ENCODE measurements at places on chromosomes 4 and X.

DNA sequence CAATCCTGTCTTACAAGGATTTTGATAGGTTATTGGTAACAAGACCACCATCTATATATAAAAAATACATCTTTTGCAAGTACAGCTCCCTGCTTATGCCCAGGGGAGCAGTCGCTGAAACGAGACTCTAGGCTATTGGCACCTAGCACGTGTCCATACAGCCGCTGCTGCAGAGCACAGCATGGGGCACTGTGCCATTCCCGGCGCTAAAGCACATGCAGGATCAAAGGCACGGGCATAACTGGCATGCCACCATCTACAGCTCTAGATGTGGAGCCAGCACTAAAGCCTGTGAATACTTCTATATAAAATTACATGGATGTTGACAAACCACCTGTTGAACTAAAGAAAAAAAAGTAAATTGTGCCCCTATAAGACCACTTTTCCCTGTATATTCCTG, 144.8 kb downstream of the COL25A1 start:
- no peak for DNase-seq

- DNase-seq, result no peak
These were observed 269.2 kb downstream of the FSTL5 start for GRCh38 chr4:161894493-161895167.

DNA sequence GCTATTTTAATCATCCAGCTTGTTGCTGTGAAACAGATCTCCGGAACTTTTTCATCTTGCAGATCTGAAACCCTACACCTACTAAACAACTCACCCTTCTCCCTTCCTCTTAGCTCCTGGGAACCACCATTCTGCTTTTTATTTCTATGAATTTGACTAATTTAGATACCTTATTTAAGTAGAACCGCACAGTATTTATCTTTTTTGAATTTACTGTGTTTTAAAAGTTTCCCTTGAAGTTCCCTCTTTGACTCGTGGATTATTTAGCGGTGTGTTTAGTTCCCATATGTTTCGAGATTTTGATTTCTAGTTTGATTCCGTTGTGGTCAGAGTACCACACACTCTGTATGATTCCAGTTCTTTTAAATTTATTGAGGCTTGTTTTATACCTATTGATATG, 44.6 kb downstream of the EIF2S3 start:
- no peak for DNase-seq

- DNase-seq, result no peak
These were observed 69.4 kb downstream of the HCCS start for GRCh38 chrX:11180571-11180970.

- no peak for DNase-seq
These were observed 83.4 kb upstream of the BMP2K start for GRCh38 chr4:78692822-78693170.

GRCh38 chr4:173214661-173215060, 46.0 kb downstream of the GALNT7 start:
- DNase-seq, result peak; percentile 86

DNA sequence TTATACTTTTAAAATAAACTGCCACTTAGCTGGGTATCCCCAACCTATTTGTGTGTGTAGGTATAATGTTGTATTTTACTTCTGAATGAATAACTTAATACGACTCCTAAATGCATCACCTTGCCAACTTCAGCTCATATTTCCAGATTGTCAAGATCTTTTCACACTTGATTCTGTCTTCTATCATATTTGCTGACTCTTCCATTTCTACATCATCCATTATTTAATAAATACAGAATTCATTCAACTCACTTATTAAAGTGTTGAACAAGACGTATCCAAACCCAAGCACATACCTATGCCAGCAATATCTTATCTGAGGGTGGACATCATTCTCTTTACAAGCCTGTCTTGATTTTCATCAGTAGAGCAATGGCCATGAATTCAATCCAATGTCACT, 91.2 kb upstream of the FAM47C start:
- no peak for DNase-seq

- peak; percentile 11 for DNase-seq
These were observed 2.9 kb downstream of the KIF4A start for GRCh38 chrX:70292788-70293187.

GRCh38 chr4:125062115-125063050, 252.4 kb upstream of the FAT4 start:
- no peak for DNase-seq

GRCh38 chr4:129232589-129233337, 136.8 kb downstream of the C4orf33 start:
- DNase-seq, result no peak

DNA sequence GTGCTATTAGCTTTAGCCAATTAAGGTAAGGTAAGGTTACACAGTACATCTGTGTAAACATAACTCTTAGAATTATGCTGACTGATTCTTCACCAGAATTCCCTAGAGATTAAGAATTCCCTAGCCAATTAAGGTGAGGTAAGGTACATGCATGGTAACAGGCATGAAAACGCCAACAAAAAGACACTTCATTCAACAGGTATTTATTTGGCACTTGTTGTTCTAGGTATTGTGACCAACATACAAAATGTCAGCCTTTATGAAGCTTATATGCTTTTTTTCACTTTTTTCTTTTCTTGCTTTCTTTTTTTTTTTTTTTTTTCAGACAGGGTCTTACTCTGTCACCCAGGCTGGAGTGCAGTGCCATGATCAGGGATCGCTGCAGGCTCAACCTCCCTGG, 47.2 kb downstream of the EDNRA start:
- DNase-seq, result no peak

DNA sequence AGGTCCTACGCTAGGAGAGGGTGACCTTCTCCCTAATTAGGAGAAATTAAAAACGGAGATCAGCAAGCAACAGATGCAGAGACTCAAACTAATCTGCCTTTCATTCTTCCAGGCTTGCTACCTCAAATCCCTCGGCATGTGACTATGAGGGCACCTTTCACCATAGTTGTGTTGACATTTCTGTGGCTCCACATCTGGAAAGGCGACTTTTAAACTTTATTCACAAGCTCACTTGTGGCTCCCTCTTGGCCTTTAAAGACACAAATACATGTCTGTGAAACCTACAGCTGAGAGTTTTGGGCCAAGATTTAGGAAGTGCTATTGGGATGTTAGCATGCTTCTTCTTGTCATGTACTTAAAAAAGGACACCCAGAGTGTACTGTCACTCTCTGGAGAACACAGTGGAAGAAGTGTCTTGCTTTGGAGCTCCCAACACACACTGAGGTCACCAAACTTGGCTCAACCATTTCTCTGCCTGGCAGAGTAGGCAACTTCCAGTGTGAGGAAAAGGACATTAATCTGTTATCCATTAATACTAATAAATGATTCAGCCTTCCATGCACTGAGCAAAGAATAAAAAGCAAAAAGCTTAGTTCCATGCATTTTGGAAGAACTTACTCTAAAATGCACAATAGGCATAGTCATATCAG, 60.1 kb downstream of the LDB2 start:
- DNase-seq, result no peak

- DNase-seq, result no peak
These were observed 24.8 kb upstream of the MAP3K15 start for GRCh38 chrX:19540076-19540475.

DNA sequence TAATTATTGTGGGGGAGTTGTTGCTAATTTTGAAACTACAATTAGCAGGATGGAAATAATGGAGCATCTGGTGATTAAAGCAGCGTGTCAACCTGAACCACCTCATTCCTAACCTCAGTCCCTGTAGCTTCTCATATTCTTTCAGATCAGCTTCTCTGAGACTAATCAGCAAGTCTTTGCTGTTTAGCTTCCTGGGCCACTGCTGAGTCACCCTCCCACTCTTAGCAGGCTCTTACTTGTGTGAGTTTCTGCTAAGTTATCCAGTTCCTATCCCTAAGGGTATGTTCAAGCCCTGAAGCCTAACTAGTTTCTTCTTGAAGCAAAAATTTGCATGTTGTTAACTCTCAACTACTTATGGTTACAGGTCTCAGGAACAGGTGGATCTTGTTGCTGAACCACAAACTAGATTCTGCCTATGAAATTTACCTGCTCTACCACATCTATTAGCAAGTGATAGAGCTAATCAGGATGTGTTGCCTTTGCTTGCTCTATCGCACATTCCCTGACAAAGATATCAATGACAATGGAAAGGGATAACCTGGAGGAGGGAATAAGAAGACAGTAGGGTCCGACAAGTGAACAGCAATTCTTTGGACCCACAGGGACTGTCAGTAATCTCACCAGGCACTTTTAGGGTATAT, 134.2 kb downstream of the EIF4E start:
- DNase-seq, result peak; percentile 40

DNA sequence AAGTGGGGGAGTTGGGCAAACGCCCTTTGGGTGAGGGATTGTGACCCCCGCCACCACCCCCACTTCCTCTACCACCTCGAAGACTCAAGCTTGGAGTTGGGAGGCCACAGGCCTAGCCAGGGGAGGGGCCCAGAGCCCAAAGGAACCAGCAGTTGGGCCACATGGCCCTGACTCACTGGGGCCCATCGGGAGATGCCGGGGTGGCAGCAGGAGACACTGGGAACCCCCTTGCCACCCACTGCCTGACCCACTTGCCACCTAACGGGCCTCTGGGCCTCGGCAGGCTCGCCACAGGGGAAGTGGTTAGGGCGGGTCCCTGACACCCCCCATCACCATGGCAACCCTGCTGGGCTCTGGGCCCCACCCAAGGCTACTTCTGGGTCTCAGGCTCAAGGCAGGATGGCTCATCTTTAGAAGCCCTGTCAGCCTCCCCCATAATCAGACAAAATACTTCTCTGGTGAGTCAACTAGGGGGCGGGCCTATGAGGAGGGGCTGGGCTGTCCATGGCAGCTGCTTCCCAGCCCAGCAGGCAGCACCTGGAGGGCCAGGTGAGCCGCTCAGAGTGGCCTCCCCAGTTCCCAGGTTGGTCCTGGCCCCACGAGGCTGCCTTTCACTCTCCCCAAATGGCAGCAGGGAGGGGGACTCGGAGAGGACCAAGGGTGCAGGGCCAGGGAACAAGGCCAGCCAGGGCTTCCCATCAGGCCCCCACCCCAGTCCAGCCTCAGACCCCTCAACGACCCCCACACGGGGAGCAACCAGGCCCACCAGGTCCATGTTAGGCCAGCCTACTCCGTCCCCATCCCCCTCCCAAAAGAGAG, 5.6 kb downstream of the FLNA start:
- DNase-seq, result peak; percentile 93

GRCh38 chrX:117751155-117751554, 365.5 kb downstream of the KLHL13 start:
- DNase-seq, result no peak

DNA sequence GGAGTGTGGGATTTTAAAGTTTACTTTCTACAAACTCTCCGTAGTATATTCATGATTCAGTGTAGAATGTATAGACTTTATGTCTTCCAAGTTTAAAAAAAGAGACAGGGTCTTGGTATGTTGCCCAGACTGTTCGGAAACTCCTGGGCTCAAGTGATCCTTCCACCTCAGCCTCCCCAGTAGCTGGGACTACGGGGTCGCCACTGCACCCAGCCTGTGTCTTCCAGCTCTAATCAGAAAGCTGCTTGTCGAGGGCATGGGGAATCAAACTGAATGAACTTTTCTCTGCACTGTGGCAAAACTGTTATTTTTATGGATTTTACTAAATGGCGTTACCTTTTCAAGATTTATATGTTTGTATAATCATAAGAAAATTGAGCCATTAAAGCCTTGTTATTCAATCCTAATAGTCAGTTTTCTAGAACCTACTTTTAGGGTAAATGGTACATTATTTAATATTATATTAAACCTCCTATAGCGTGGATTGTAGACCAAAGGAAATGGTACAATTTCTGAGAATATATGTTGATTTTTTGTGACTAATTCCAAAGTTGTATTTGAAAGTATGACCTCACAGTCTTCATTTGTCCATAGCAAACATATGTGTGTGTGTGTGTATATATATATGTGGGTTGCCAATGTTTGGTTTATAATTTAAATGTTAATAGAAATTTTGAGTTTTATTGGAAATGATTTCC, 1.1 kb downstream of the BLOC1S4 start:
- DNase-seq, result no peak

DNA sequence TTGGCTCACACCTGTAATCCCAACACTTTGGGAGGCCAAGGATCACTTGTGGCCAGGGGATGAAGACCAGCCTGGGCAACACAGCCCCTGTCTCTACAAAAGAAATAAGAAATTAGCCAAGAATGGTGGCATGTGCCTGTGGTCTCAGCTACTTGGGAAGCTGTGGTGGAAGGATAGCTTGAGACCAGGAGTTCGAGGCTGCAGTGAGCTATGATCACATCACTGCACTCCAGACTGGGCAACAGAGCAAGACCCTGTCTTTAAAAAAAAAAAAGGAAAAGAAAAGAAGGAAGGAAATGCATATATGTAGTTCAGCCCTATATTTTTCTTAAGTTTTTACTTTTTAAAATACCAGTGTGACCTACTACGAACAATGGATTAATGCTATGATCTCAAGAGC, 15.1 kb downstream of the PRSS48 start:
- no peak for DNase-seq

DNA sequence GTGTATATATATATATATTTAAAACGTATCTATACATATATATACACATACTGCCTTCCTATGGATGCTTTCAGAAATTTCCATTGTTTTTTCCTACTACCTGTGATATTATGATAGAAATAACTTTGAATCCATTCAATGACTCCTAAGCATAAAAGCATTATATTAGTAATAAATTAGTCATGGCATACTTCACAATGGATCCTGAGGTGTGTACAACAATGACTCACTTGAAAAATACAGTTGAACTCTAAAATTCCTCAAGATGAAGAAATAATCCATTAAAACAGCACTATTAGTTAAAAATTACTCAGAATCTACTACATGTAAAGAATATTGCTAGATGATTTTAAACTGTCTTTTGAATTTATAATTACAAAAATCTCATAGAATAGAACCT, 201.1 kb downstream of the STPG2 start:
- peak; percentile 50 for DNase-seq

- DNase-seq, result no peak
These were observed 163.8 kb upstream of the KLF8 start for GRCh38 chrX:56068274-56068758.

DNA sequence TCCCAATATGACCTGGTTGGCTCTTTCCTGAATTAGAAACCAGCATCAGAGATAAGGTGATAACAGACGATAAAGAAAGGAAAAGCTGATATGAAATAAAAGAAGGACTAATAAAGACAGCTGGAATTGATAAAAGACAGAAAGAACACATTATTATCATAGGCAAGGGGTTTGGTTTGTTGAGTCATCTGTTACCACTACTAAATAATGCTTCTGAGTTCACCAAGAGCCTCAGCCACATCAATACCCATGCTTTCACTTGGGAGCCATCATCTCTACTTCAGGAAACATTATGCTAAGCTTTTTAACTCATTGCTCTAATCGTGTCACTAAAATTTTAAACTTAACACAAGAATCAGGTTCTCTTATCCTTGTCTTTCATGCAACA, 27.6 kb downstream of the ANXA5 start:
- DNase-seq, result peak; percentile 55

DNA sequence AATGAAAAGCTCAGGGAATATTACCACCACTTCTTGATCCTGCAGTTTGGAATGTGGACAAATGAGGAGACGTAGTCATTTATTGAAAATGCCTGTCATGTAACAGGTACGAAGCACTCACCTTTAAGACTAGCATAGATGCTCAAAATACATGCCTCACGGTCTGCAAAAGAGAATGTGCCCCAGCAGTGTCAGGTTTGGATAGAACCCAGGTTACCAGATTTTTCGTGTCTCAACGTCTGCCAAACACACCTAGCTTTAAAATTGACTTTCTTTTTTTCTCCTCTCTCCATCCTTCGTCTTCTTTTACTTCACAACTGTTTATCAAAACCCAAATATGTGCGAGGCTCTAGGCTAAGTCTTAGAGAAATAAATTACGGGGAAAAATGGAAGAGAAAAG, 606.8 kb upstream of the ATOH1 start:
- no peak for DNase-seq
